M059J (cell line): ENCODE measurements at places on chromosomes 6 and 20. TPM values are rescaled to one million over a fixed set of nuclear protein-coding genes. Genes with fewer than 3 reads are reported as not detected.

ACTL10 gene
- total RNA-seq = not detected in 2 replicates

DNA sequence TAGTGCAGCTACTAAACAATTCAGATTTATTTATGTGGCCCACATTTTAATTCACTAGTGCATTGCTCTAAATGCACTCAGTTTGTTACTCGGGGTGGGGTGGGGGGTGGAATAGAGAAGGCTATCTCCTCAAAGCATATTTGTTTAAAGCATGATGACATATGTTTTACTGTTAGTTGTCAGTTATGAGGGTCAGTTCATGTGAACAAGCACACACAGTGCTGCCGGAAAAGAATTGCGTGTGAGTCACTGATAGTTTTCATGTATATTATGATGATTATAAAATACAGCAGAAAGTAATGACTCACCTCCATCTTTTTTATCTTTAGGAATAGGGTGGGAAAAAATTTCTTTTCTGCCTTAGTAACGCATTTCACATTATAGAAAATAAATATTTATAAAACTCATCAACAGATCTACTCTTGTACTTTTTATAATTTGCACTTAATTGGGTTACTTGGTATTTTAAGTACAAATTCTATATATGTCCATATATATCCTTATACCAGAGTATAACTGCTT, 42.2 kb upstream of the STXBP5 start:
- no peak for DNase-seq

DNA sequence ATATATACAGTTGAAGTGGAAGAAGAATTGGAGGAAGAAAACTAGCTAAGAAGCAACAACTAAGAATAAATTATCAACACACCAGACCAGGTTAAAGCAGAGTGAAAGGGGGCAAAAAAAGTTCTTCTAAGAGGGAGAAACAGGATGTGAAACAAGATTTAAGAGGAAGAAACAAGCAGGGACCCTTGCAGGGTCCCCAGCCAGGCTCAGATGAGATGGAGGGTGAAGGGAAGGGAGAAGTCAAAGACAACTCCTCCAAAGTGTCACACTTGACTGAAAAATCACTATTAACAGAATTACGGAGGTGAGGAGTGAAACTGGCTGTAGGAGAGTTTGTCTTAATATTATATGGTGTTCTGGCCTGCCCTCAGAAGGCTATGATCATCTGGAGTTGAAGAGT, 65.4 kb downstream of the MTFR2 start:
- DNase-seq = no peak

IPCEF1 gene
- 0.32 and 1.6 TPM in 2 replicates for total RNA-seq

DNA sequence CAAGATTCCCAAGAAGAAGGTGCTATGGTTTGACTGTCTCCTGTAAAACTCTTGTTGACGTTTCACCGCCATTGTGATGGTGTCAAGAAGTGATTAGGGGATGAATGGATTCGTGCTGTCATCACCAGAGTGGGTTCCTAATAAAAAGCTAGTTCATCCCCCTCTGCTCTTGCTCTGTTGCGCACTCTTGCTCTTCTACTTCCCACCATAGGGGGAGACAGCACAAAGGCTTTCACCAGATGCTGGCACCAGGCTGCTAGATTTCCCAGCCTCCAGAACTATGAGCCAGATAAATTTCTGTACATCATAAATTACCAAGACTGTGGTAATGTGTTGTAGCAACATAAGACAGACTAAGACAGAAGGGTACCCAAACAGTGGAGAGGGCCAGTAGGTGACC, 21.6 kb upstream of the CCDC28A start:
- DNase-seq = no peak

GABRR1 gene
- total RNA-seq = not detected in 2 replicates

DNA sequence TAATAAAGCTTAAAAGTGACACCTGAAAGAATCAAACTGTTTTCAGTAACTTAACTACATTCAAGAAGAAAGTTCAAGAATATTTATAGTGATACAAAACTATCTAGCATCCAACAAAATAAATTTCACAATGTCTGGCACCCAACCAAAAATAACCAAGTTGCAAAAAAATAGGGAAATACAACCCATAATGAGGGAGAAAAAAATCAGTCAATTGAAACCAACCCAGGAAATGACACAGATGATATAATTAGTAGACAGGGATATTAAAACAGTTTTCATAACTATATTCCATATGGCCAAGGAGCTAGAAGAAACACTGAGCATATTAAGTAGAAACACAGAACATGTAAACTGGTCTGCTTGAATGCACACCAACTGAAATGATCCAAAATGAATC, 120.2 kb upstream of the BEND3 start:
- no peak for DNase-seq

TFAP2A gene
- total RNA-seq = 10.8 and 26.6 TPM in 2 replicates

GRCh38 chr6:139325125-139325524, 33.3 kb upstream of the TXLNB start:
- DNase-seq = no peak

- no peak for DNase-seq
Measured at GRCh38 chr20:57821935-57822334, 112.1 kb upstream of the PMEPA1 start.

DNA sequence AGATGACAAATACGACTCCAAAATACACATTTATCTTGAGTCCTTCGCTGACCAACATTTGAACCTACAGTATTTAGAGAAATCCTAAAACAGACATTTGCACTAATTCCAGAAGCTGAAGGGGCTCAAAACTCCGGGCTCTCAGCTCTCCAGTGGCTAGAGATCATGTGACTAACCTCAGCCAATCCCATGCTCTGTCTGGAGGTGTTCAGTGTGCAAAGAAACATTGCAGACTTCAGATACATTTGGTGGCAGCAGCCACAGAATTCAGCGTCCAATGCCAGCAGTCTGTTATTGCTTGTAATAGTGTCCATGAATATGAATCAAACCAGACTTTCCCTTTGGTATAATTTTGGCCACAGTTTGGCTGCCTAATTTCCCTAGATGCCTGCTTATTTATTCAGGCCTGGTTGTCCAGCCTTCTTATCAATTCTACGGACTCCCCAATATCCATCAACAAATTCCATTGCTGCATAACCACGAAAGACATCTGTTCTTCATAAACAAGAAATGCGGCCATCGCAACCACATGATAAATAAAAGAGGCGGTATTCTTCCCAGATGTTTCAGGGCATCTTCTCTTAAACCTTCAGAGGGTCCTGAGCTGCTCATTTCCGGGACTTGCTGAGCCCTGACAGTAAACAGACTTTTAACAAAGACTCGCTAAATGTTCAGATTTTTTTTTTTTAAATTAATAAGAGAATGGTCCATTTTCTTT, 14.5 kb upstream of the CYP24A1 start:
- no peak for DNase-seq

GRCh38 chr20:34582221-34582620, 23.7 kb downstream of the MAP1LC3A start:
- no peak for DNase-seq

DNA sequence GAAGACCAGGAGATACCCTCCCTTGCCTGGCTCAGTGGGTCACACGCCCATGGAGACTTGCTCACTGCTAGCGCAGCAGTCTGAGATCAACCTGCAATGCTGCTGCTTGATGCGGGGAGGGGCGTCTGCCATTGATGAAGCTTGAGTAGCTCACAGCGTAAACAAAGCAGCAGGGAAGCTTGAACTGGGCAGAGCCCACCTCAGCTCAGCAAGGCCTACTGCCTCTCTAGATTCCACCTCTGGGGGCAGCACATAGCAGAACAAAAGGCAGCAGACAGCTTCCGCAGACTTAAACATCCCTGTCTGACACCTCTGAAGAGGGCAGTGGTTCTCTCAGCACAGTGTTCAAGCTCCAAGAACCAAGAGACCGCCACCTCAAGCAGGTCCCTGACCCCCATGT, 271.3 kb downstream of the ESR1 start:
- no peak for DNase-seq

BANF2 gene
- not detected in 2 replicates for total RNA-seq

DNA sequence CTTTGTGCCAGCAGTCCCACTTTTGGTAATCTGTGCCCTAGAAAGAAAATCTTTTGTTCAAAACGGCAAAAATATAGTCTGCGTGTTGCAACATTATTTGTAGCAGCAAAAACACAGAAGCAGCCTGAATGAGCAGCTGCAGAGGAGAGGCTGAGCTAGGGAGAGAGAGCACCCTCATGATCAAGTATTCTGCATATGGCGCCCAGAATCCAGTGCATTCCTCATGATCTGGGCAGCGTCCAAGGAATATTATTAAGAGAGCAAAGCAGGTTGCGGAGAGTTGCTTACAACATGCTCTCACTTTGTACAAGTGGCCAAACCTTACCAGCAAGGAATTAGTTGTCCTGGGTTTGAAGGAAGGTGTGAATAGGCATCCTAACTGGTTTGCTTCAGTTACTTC, 25.9 kb downstream of the KIZ start:
- DNase-seq = no peak

SLCO4A1 gene
- total RNA-seq = 43.9 and 69.5 TPM in 2 replicates

MYB gene
- total RNA-seq = 5.1 and 7.4 TPM in 2 replicates

ENPP1 gene
- total RNA-seq = 31.3 and 40.5 TPM in 2 replicates

DNA sequence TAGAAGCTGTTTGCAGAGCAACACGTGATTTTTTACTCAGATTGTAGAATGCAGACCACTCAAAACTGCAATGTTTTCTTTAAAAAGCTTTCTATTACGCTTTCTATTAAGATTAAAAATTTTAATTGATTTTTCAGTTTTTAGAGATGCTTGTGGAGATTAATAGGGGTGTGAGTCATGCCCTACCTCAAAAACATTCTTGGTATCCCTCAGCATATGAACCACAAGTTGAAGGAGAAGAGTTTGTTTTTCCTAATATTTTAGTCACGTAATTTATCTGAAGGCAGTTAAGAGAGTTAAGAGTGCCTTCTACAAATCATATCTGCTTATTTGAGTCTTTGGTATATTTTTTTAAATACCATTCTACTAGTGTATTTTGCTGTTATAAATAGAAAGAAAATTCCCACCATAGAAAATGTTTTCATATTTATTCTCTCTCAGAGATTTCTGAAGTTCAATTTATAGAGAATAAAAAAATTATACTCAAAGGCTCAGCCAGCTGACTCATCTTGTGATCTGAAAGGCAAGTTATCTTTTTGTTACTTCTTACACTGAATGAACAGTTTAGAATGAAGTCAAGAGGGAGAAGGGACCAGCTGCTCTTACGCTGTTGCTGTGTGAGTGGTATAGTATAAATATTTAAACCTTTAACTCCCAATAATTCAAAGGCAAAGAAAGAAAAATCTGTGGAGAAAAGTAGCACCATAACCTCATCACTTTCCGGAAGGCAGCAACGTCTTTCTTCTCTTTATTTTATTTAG, 7.6 kb downstream of the RIPOR2 start:
- peak; percentile 76 for DNase-seq

PACRG gene
- total RNA-seq = 0.12 TPM in 1 of 2 replicates, not detected in the other

DNA sequence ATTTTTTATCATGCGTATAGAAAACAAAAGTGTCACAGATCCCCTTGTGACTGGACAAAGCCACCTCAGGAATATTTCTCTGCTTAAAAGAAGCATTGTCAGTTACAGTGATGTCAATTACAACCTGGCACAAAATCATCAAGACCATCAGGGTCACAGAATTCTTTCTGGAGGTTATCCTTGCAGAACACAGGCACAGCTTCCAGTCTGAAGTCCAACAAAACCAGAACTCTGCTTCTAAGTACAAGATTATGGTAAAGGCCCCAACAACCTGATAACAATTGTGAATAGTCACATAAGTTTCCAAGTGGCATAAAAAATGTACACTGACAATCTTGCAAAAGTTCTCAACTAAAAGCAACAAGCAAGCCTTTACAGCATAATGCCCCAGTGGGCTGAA, 21.0 kb downstream of the PLAGL2 start:
- DNase-seq = no peak

DNA sequence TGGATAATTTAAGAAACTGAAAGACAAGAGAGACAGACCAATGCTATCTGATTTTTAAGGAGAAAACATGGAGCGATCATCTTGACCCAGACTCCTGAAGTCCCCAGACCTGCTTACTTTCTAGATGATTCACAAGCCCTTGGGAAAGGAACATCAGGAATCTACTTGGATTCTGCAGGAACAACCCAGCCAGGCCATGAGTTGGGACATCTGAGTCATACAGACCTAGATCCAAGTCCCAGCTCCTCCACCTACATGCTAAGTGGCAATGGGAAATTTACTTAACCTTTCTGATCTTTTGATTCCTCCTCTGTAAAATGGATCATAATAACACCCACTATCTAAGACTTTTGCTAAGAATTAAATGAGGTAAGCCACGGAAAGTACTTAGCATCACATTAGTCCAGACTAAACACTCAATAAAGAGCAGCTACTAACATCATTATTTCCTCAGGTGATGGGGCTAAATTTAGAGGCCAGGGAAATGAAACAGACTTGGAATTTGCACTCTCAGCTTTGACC, 61.0 kb upstream of the MAFB start:
- peak; percentile 30 for DNase-seq

- no peak for DNase-seq
Measured at GRCh38 chr6:107668743-107669474, 155.2 kb downstream of the SCML4 start.

DNA sequence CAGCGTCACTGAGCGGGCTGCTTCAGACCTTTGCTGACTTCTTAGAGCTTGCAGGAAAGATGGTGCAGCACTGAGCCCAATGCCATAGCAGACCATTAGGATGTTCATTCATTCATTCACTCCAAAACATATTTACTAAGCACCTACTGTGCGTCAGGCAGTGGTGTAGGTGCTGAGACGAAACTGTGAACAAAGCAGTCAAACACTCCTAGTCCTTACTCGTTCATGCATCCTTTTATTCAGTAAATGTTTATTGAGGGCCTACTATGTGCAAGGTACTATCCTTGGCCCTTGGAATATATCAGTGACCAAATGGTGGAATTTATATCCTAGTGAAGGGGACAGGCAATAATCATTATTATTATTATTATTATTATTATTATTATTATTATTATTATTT, 76.6 kb downstream of the TOX2 start:
- no peak for DNase-seq

GNRH2 gene
- not detected in 2 replicates for total RNA-seq

GRCh38 chr6:145823328-145823944, 8.8 kb upstream of the FBXO30 start:
- DNase-seq = peak; percentile 11

- DNase-seq = peak; percentile 91
Measured at GRCh38 chr6:116371120-116371917, 572 bp downstream of the DSE start.

SNX14 gene
- 151 and 175 TPM in 2 replicates for total RNA-seq

GRCh38 chr20:3479759-3480615, 9.2 kb downstream of the ATRN start:
- no peak for DNase-seq

DNA sequence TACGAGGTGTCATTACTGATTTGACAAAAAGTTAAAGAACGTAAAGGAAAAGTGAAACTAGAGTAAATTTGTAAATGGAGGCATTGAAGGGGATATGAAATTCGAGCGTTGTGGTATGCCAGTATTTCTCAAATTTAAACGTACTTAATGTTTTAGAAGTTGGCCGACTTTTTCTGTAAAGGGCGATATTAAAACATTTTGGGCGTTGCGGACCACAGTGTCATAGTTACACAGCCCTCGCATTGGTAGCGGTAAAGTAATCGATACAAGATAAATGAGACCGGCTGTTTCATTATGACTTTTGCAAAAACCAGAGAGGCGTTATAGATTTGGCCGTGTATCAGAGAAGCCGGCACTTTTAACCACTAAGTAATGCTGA, 39.6 kb downstream of the OR2B2 start:
- DNase-seq = no peak
